ENCODE measurements at places on chromosomes 12 and 14. TPM values are rescaled to one million over a fixed set of nuclear protein-coding genes. Genes with fewer than 3 reads are reported as not detected.

ASIC1 gene
- total RNA-seq = 2.8 TPM

TCL1B gene
- total RNA-seq = not detected

CD69 gene
- total RNA-seq = 659 TPM

VDR gene
- 1.6 TPM for total RNA-seq

Measured in CD4-positive, alpha-beta T cell (primary cell).